ENCODE measurements at places on chromosomes 5 and 9.

DNA sequence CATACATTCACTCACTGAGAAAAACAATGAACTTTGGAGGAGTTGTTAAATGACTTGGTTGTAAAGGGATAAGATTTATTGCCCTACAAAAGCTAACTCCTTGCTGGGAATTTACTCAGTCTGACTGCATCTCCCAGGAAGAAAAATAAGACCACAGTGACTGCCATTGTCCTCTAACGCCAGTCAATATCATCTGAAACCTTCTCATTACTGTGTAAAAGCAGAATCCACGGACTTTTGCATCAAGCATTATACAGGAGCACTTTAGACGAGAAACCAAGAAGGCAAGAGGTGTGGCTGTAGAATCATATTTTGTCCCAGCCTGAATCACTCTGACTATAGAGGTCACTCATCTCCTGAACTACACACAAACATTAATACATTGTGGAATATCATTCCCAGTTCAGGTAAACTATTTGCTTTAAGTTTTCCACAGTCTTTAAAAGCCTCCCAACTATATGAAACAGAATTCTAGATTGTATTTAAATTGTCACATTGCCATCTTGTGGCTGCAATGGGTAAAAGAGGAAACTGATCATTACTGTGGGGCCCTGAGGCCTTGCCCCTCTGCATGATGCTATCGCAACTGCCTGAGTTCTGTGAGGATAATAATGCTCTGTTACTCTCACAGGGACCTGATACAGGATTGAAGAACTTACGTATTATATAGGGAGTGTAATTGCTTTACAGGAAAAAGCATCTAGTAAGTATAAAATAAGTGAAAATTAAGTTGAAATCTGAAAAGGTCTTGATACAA is 142.9 kb downstream of the SLCO4C1 start:
- peak; percentile 19 for DNase-seq

- no peak for DNase-seq
Observed at GRCh38 chr9:21030389-21031035, 928 bp downstream of the HACD4 start.

DNA sequence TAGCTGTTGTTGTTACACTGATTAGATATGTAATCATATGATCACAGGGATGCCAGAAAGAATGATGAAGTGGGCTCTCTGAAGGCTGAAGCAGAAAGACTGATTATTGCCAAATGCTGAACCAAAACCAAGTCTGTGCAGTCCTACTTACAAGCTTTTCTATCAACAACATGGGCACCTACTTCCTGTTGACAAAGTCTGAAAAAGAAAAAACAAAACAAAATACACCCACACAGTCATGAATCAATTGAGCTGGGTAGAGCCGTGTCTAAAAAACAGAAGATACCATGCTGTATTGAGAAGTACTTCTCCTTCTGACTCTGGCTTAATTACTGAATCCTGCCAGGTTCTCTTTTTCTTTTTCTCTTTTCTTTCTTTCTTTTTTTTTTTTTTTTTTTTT is 363.4 kb downstream of the RAB3C start:
- DNase-seq, result no peak

GRCh38 chr5:170336065-170336464 is 38.5 kb upstream of the LCP2 start:
- DNase-seq, result no peak

- no peak for DNase-seq
Observed at GRCh38 chr5:172410160-172410559, 44.2 kb downstream of the SH3PXD2B start.

DNA sequence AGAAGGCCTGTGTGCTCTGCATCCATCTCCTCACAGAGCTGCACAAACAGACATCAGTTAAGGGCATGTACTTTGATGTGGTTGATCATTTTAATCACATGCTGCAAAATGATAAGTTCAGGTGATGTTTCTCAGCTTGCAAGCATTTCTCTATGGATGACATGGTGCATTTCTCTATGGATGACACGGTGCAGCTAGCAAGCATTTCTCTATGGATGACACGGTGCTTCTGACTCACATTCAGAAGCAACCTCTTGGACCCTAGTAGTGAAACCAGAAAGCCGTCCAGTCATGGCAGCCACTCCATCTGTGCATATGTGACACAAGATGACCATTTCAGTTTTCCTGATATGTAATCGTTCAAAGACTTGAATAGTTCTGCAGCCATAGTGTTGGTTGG is 24.1 kb upstream of the RNF20 start:
- DNase-seq, result no peak

DNA sequence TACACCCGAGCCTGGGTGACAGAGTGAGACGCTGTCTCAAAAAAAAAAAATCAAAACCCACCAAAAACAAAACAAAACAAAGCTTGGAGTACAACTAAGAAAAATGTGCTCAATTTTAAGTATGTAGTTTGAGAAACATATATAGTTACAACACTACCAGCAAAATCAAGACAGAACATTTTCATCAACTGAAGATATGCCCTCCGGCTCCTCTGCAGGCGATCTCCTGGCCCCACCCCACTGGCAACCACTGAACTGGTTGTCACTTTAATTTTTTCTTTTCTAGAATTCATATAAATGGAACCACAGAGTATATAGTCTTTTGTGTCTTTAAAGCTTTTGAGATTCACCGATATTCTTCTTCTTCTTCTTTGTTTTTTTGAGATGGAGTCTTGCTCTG is 35.0 kb downstream of the CNOT8 start:
- no peak for DNase-seq

DNA sequence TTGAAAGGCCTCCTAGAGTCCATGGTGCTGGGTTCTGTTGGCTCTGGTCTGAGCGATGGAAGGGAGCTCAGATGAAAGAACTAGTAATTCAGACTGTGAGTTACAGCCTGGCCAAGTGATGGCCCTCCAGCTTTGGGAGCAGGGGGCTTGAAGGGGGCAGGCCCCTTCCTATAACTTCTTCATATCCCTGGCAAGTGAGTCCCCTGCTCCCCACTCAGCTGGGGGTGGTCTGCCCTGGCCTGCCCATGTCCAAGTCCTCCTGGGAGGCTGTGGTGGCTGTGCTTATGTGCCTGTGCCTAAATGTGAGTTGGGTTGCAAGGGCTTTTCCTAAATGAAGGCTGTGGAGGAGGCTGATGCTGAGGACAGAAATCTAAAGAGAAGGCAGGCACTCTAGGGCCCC is 80.1 kb downstream of the MACROH2A1 start:
- no peak for DNase-seq

GRCh38 chr5:38830521-38831051 is 15.2 kb upstream of the OSMR start:
- DNase-seq, result no peak

GRCh38 chr5:173868096-173868880 is 19.9 kb upstream of the CPEB4 start:
- peak; percentile 65 for DNase-seq

DNA sequence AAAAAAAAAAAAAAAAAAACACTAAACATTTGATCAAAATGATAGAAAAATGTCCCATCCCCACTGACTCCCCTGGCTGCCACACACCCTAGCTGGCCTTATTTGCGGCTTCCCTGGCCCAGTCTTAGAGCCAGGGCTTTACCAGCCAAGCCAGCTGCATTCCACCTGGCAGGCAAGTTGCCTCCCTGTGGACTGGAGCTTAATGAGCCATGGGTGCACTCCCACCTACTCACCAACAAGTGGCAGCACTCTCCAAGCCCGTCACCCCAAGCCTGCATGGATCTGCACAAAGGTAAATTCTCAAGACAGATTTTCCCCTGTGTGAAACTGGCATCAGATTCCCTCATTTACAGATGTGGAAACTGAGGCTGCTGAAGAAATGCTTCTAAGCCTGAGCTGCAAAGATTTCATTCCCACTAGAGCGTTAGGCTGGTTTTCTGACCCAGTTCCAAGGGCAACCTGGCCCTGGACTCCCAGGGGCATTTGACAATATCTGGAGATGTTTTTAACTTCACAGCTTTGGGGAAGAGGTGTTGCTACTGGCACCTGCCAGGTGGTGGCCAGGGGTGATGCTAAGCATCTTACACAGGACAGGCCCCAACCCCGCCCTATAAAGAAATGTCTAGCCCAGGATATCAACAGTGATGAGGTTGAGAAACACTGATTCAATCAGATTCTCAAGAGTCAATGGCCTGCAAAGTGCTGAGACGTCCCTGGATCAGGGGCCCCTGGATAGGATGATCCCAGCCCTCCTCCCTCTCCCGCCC is 21.9 kb upstream of the VDAC1 start:
- DNase-seq, result peak; percentile 74

DNA sequence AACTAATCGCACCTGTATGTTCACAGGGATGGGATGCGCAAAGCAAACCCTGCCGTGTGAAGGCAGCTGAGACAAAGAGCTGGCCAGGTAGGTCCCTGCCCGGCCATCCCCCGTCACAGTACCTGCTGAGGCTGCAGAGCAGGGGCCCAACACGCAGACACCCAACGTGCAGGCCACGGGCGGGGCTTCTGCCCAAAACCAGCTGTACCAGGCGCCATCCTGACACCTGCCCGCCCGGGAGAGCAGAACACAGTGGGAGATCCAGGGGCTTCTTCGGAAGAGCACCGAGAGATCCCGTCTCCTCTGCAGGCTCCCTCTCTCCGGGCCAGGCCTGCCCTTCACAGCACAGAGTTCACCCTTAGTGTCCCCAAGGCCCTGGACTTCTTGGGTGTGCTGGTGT is 28.4 kb downstream of the ABO start:
- DNase-seq, result no peak

GRCh38 chr9:34490760-34491159 is 32.0 kb downstream of the ENHO start:
- DNase-seq, result no peak

GRCh38 chr9:125816321-125816720 is 69.1 kb downstream of the PBX3 start:
- no peak for DNase-seq

DNA sequence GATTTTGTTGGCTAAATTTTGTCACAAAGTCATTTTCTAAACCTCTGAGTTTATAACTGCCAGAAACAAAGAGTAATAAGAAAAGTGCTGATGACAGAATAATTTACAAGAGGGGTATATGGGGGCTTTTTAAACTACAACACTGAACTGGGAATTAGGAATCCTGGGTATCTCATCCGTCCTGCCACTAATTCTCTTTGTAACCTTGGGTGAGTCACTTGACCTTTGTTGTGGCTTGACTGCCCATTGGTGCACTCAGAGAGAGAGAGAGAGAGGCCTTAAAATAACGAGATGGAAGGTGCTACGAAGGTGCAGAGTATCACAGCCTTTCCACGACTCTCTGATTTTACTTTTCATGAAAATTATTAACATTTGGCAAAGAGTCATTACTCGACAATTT is 130.3 kb upstream of the CNTLN start:
- DNase-seq, result peak; percentile 4

DNA sequence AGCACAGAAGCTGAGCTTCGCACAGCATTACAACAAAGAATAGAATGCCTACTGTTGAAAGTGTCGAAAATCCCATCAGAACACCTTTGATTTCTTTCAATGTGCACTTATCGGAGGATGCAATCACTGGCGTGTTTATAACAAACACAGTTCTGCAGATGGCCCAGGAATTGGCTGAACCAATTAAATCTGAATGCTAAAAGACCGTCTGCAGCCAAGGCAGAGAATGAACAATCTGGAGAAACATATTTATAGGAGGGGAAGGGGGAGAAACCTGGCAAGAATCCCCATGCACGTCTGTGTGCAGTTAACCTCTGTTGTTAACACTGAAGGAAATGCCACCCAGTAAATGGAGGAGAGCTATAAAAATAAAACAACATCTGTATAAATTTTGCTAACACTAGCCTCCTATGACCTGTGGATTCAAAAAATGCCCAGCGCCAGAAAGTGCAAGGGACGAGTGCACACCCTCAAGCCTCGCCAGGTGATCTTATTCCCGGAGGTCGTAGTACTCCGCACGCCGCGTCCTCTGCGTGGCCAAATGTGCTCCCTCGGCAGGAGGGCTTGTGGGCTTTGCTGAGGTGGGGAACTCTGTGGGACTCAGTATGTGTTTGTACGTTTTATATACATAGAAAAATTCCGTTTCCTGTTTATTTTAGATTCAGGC is 56.8 kb downstream of the PTCH1 start:
- no peak for DNase-seq

- no peak for DNase-seq
Observed at GRCh38 chr9:8486095-8486494, 686.5 kb upstream of the DMAC1 start.

DNA sequence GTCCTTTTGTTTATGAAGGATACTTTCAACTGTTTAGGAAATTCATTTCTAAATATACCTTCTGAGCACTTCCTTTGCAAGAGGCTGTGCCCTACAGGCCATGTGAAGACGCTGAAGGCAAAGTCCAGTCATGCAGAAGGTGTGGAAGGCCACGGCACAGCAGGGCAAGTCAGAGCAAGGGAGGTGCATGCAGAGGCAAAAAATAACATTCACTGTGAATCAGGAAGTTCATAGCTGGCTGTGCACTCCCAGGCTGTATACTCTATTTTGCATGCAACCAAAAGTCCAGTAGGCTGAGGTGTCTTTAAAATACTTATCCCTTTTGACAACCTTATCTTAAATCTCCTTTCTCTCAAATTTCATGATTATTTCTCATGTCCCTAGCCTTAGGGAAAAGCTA is 50.3 kb downstream of the GNAQ start:
- DNase-seq, result no peak

DNA sequence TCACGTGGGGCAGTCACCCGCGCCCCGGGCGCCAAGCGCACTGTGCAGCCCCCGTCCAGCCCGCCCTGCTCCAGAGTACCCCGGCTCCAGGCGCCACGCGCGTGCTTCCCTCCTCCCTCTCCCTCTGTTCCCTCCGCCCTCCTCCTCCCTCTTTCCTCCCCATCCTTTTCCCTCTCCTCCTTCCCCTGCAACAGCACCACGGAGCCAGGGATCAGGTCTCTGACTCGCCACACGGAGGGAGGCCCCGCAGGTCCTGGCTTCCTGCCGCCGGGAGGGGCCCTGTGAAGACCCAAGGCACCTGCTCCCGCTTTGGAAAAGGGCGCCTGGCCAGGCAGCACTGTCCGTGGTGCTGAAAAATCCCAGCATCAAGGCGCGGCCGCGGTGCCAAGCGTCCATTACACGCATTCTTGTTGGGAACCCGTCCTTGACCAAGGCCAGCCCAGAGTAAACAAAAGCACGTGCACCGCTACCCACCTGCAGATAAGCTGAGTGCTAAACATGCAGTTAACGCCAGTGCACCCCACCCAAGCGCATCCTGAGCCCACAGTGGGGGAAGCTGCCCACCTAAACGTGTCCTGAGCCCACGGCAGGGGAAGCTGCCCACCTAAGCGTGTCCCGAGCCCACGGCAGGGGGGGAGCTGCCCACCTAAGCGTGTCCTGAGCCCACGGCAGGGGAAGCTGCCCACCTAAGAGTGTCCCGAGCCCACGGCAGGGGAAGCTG is 21.7 kb downstream of the SLC6A18 start:
- DNase-seq, result peak; percentile 49
